ENCODE measurements at places on chromosomes 7 and 10.

GRCh38 chr10:18099415-18099814 lies 40.8 kb upstream of the CACNB2 start:
- no peak for DNase-seq
- no peaks in the 10 kb centered on the region for H3K4me1 ChIP-seq
- H3K36me3 ChIP-seq = no peaks in the 10 kb centered on the region
- H3K27ac ChIP-seq = no peak overlapping the region
- H3K4me3 ChIP-seq = no peak overlapping the region

- no peak for DNase-seq
- H3K27me3 ChIP-seq = no peaks in the 10 kb centered on the region
- no peaks in the 10 kb centered on the region for H3K36me3 ChIP-seq
- no peaks in the 10 kb centered on the region for H3K4me1 ChIP-seq
These were observed 202.8 kb upstream of the SMIM30 start for GRCh38 chr7:113321201-113321600.

GRCh38 chr10:129770286-129770685 lies 193.8 kb downstream of the EBF3 start:
- H3K4me1 ChIP-seq = no peaks in the 10 kb centered on the region
- H3K36me3 ChIP-seq = no peaks in the 10 kb centered on the region
- no peaks in the 10 kb centered on the region for H3K27me3 ChIP-seq
- no peak overlapping the region for H3K4me3 ChIP-seq
- DNase-seq = no peak

GRCh38 chr7:3636131-3636860 lies 335.2 kb downstream of the SDK1 start:
- DNase-seq = no peak
- no peaks in the 10 kb centered on the region for H3K27me3 ChIP-seq
- no peak overlapping the region for H3K4me3 ChIP-seq
- H3K4me1 ChIP-seq = no peaks in the 10 kb centered on the region

DNA sequence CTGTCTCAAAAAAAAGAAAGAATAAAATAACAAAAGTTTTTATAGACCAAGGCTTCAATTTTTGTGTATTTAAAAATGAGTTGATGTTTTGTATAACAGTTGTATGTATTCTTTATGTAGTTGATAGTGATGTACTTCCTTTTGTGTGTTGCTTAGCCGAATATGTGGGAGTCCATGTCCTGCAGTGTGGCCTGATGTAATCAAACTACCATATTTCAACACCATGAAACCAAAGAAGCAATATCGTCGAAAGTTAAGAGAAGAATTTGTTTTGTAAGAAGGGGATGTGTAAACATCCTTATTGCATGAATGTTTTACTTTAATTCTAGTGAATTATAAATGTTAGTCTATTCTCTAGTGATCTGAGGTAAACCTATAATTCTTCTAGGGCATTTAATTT lies 56.6 kb downstream of the MPLKIP start:
- no peaks in the 10 kb centered on the region for H3K4me1 ChIP-seq
- no peak overlapping the region for H3K27ac ChIP-seq
- no peak overlapping the region for H3K4me3 ChIP-seq
- DNase-seq = no peak

DNA sequence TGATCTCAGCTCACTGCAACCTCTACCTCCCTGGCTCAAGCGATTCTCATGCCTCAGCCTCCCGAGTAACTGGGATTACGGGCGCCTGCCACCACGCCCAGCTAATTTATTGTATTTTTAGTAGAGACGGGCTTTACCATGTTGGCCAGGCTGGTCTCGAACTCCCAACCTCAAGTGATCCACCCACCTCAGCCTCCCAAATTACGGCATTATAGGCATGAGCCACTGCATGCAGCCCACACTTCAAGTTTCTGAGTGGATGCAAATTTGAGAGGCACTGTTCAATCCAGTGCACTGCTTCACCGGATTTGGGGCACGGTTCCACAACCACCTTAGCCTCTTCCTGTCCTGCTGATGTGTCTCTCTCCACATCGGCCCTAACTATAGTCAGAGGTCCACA lies 16.5 kb downstream of the CNPY1 start:
- no peak for DNase-seq
- H3K27ac ChIP-seq = no peak overlapping the region
- H3K27me3 ChIP-seq = peaks cover 55% of the 10 kb centered on the region
- no peaks in the 10 kb centered on the region for H3K36me3 ChIP-seq
- H3K4me3 ChIP-seq = no peak overlapping the region

GRCh38 chr10:17024461-17024860 lies 105.2 kb downstream of the CUBN start:
- peaks cover 2% of the 10 kb centered on the region for H3K36me3 ChIP-seq
- no peak for DNase-seq
- H3K4me1 ChIP-seq = peaks cover 62% of the 10 kb centered on the region
- peaks cover 16% of the 10 kb centered on the region for H3K27me3 ChIP-seq

DNA sequence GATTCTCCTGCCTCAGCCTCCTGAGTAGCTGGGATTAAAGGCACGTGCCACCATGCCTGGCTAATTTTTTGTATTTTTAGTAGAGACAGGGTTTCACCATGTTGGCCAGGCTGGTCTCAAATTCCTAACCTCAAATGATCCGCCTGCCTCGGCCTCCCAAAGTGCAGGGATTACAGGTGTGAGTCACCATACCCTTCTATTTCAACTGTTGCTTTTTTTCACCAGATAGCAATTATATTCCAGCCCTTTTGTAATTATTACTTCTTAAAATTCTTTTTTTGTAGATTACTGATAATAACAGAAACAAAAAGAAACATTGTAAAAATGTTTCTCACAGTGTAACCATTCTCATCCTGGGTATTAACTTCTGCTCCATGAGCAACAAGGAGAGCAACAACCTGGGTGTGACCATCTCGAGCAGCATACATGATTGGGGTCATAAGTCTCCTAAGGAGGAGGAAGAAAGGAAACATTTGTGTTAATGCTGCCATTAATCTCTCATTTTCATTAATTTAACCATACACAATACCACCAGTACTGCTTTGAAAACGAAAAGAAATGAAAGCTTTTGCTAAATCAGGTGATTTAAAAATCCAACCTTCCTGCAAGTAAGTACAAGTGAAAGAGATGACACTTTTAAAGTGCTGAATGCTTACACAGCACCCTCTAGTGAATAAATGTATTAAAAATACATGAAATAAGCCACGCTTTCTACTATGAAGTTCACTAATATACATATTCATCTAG lies 41.8 kb downstream of the ASZ1 start:
- H3K4me3 ChIP-seq = no peak overlapping the region
- no peak for DNase-seq
- no peaks in the 10 kb centered on the region for H3K4me1 ChIP-seq
- H3K27ac ChIP-seq = no peak overlapping the region
- no peaks in the 10 kb centered on the region for H3K27me3 ChIP-seq
- H3K36me3 ChIP-seq = no peaks in the 10 kb centered on the region

DNA sequence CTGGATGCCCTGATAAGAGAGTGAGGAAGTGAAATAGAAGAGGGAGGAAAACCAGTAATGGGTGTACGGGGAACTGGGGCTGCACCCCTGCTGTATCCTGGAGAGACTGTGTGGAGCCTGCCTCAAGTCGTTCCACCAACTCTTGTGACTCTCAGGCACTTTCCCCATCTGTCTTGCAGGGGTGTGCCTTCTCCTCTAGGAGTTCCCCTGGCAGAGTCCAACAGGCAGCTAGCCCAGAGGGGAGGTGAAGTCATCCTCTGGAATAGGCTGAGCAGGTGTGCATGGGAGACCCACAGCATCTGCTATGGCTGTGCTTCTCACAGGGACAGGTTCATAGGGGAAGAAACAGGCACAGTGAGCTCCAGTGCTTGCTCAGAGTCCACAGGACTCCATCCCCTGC lies 46.8 kb downstream of the WIPF3 start:
- H3K27ac ChIP-seq = no peak overlapping the region
- H3K4me3 ChIP-seq = no peak overlapping the region
- H3K27me3 ChIP-seq = peaks cover 3% of the 10 kb centered on the region

GRCh38 chr10:120381931-120382330 lies 75.1 kb upstream of the PLPP4 start:
- H3K27ac ChIP-seq = no peak overlapping the region
- no peaks in the 10 kb centered on the region for H3K27me3 ChIP-seq
- H3K4me3 ChIP-seq = no peak overlapping the region

DNA sequence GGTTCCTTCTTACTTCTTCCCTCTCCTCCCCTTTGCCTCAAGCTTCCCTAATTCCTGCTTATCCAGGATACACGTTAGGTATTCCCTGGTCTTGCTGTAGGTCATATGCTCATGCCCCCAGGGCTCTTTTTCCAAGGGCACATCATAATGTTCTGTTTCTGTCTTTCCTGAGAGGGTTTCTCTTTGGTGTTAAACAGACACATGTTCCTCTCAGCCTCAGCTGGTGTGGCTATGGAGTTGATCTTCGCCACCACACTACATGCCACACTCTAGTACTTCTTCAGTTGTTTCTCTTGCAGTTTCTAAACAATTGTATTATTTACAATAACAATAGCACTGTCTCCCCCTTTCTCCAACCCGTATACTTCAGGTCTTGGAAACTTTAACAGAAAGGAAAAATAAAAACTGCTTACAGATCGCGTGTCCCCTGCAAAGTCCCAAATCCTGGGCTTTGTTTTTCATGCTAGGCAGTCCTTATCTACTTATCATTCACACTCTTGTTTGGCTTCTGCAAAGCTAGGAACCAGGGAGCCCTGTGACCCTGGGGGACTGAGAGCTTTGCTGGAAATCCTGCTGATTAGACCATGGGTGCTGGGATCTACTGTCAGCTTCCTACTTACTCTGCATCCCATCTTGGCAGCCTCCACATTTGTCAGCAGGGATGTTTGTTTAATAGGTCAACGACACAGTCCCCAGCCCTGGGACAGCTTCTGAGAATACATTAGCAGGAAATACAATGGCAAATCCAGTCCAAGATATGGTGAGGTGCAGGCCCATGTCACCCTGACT lies 193.9 kb upstream of the BMPER start:
- H3K27ac ChIP-seq = no peak overlapping the region
- no peaks in the 10 kb centered on the region for H3K4me1 ChIP-seq
- DNase-seq = no peak
- no peaks in the 10 kb centered on the region for H3K36me3 ChIP-seq
- no peak overlapping the region for H3K4me3 ChIP-seq
- peaks cover 2% of the 10 kb centered on the region for H3K27me3 ChIP-seq

- H3K4me1 ChIP-seq = no peaks in the 10 kb centered on the region
- no peak overlapping the region for H3K4me3 ChIP-seq
- no peaks in the 10 kb centered on the region for H3K36me3 ChIP-seq
- peaks cover 3% of the 10 kb centered on the region for H3K27me3 ChIP-seq
- DNase-seq = no peak
- H3K27ac ChIP-seq = no peak overlapping the region
These were observed 33.4 kb upstream of the VWDE start for GRCh38 chr7:12436896-12437535.

DNA sequence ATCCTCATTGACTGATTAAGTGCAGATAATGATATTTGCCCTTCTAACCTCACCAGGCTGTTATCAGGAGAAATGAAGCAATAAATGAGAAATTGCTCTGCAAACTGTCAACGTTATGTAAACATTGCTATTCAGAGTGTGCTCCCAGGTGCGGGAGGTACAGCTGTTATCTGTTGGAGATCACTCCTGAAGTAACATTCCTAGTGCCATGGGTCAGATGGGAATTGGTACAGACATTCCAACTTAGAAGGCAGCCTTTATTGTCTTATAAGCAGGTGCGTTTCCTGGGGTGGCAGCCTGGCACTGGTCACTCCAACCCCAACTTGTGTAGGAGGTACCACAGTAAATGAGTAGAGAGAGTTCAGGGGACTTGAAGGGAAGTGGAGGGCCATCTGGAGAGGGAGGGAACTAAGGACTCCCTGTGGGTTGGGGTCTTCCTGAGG lies 36.8 kb downstream of the HK1 start:
- no peaks in the 10 kb centered on the region for H3K27me3 ChIP-seq
- no peak overlapping the region for H3K4me3 ChIP-seq
- peaks cover 16% of the 10 kb centered on the region for H3K4me1 ChIP-seq
- H3K27ac ChIP-seq = peak overlapping the region; percentile 38

DNA sequence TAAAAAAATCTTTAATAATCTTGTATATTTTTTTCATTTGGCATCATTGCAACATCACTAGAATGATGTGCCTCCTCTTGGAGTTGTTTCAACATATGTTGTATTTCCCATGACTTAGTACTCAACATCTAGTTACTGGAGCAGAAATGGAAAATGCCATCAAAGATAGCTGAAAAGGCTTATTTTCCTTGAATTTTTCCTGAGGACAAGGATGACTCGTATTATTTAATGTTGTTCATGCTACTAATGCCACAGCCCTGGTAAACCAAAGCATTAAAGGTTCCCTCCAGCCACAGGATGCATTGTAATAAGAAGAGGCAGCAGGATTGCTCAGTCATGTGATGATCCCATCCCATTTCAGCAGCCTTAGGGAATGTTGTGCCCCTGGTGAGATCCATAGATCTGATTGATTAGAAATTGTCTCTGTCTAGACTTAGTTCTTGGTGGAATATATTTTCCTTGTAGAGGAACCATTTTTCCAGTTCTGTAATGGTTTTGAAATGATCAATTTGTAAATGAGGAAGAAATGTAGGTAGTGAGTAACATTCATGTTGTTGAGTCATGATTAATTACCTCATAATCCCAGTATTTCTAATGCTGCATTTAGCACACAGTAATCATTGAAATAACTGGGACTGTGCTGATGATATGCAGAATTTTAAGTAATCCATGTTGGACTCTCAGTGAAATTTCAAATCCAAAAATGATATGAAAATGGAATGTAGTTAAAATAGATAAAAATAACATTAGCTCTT lies 91.3 kb upstream of the SMIM30 start:
- no peaks in the 10 kb centered on the region for H3K36me3 ChIP-seq
- H3K4me1 ChIP-seq = no peaks in the 10 kb centered on the region
- no peak overlapping the region for H3K27ac ChIP-seq
- H3K27me3 ChIP-seq = no peaks in the 10 kb centered on the region
- no peak for DNase-seq
- H3K4me3 ChIP-seq = no peak overlapping the region

GRCh38 chr10:28644647-28645046 lies 32.7 kb upstream of the BAMBI start:
- peaks cover 2% of the 10 kb centered on the region for H3K4me1 ChIP-seq
- H3K4me3 ChIP-seq = no peak overlapping the region
- DNase-seq = no peak
- no peaks in the 10 kb centered on the region for H3K36me3 ChIP-seq

DNA sequence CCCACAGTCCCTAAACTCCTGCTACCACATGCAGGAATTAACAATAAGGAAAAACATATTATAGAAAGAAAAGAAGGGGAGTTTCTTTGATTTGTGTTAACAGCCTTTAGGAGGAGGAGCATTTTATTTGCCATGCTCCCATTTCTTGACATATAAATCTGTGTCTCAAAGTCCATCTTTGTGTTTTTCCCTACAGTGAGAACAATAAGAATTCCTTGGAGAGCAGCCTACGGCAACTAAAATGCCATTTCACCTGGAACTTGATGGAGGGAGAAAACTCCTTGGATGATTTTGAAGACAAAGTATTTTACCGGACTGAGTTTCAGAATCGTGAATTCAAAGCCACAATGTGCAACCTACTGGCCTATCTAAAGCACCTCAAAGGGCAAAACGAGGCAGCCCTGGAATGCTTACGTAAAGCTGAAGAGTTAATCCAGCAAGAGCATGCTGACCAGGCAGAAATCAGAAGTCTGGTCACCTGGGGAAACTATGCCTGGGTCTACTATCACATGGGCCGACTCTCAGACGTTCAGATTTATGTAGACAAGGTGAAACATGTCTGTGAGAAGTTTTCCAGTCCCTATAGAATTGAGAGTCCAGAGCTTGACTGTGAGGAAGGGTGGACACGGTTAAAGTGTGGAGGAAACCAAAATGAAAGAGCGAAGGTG lies 4.1 kb downstream of the IFIT2 start:
- peaks cover 2% of the 10 kb centered on the region for H3K36me3 ChIP-seq
- H3K27me3 ChIP-seq = peaks cover 26% of the 10 kb centered on the region
- no peak overlapping the region for H3K27ac ChIP-seq
- peaks cover 24% of the 10 kb centered on the region for H3K4me1 ChIP-seq

GRCh38 chr7:55878691-55879090 lies 8.6 kb upstream of the ZNF713 start:
- no peaks in the 10 kb centered on the region for H3K36me3 ChIP-seq
- H3K27me3 ChIP-seq = no peaks in the 10 kb centered on the region
- no peak overlapping the region for H3K27ac ChIP-seq
- no peak overlapping the region for H3K4me3 ChIP-seq
- H3K4me1 ChIP-seq = no peaks in the 10 kb centered on the region

Measured in T-helper 2 cell treated with Interferon-gamma antibody and Interleukin-4, amounts not matched to agents 5 μg/mL and 100 μg/mL, for 36 hours (primary cell).